ENCODE measurements at places on chromosomes 11 and 22. TPM values are rescaled to one million over a fixed set of nuclear protein-coding genes. Genes with fewer than 3 reads are reported as not detected.

DNA sequence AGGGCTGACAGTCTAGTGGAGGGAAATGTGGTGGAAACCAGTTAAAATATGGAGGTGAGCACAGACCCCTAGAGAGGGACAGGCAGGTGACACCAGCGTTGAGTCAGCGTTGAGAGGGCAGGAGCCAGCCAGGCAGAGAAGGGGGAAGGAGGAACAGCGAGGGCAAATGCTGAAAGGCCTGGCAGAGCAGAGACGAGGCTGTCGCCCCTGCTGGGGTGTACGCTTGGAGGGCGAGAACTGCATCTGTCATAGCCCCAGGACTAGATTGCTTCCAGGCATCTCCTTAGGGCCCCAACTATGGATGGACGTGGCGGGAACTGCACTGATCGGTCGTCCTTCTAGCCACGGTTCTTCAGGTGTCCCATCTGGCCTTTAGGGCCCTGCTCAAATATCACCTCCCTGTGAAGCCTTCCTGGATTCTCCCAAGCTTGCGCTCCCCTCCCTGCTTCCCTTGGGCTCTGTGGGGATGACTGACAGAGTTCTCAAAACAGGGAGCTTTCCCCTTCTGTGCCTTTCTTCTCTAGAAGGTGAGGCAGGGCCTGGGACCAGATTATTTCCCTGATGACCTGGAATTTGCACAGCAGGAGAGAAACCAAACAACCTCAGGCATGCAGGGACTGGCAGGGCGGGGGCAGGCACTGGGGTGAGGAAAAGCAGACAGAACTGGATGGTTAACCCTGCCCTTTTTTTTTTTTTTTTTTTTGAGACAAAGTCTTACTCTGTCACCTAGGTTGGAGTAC is 11.1 kb downstream of the SYNGR1 start:
- no peak for DNase-seq

DNA sequence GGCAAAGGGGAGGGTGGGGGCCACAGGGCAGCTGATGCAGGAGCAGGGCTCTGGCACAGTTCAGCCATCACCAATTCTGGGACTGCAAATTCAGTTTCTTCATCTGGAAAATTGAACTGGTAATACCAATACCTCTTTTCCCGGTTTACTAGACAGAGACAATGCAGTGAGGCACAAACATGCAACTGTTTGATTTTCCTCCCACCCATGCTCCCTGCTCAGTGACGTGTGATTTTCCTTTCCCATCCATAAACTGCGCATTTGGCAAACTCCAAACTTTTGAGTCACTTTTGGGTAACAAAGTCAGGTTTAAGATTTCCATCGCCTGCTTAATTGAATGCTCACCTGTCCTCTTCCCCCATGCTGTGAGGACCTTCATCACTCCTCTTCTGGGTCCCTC is 23.2 kb downstream of the P2RY2 start:
- no peak for DNase-seq

GRCh38 chr22:30830907-30831306 is 136.2 kb downstream of the OSBP2 start:
- DNase-seq, result no peak

DNA sequence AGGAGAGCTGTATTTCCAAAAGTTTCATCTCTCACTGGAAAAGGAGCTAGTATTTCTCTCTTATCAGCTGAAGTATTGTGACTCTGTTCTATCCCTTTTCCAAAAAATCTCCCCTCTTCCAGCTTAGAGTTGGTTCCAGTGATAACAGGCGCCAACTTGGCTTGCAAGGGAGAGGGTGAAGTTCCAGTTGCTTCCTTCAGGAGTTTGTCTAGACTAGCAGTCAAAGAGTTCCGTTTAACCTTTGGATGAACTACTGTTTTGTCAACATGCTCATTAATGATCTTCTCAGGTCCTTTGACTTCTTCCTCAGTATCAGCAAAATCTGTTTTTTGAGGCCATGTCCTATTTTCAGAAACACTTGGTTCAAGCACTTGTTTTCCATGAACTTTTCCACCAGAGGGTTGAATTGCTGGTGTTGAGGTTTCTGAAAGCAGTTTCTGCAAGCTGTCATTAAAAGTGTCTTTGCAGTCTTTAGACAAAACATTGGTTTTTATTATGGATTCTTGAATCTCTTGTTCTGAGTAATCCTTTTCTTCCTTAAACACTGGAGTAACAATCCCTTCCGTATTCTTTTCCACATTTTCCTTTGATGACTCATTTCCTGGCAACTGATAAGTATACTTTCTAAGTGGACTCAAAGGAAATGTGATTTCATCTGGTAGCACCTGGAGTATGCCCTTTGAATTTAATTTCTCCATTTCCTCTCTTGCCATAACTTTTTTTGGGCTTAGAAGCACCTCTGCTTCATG is 39.7 kb upstream of the CCDC89 start:
- no peak for DNase-seq

DNA sequence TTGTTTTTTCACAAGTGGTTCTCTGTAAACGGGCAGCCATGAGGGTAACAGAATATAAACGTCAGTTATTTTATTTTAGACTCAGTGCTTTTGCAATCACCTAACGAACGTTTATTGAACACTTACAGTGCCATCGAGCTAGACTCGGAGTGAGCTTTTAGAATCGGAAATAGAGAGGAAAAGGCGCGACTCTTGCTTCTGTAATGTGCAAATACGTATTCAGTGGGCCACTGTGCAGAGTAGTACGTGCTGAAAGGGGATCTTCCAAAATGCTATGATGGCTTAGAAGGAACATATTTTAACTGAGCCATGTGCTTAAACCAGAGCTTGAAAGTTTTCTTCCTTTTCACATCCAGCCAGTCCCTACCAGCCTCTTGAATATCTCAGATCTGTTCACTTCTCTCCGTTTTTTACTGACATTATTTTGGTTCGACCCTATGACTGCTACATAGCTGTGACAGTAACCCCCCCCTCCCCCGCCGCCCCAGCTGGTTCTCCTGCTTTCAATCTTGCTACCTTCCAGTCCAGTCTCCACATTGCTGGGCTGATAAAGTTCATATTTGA is 468 bp downstream of the DDIAS start:
- DNase-seq, result no peak

- DNase-seq, result no peak
Measured at GRCh38 chr22:37059876-37060449, 8.4 kb downstream of the KCTD17 start.

- DNase-seq, result no peak
Measured at GRCh38 chr11:120786206-120786735, 237.6 kb upstream of the TBCEL start.

DNA sequence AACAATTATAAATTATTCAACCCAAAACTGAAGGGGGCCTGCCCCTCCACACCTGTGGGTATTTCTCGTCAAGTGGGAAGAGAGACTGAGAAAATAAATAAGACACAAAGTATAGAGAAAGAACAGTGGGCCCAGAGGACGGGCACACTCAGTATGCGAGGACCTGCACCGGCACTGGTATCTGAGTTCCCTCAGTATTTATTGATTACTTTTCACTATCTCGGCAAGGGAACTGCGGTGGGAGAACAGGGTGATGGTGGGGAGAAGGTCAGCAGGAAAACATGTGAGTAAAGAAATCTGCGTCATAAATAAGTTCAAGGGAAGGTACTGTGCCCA is 3.2 kb downstream of the C11orf54 start:
- DNase-seq, result no peak

CTSW gene
- 1.5 TPM for polyA plus RNA-seq

AGBL2 gene
- polyA plus RNA-seq, result 5.1 TPM

NTM gene
- polyA plus RNA-seq, result 47.3 TPM

EMID1 gene
- polyA plus RNA-seq, result 101 TPM

ARAP1 gene
- 76.5 TPM for polyA plus RNA-seq

ARHGEF17 gene
- 123 TPM for polyA plus RNA-seq
